ENCODE measurements at places on chromosomes 1 and 21.

GRCh38 chr1:155969377-155969791 lies 9.0 kb downstream of the ARHGEF2 start:
- no peak for DNase-seq

DNA sequence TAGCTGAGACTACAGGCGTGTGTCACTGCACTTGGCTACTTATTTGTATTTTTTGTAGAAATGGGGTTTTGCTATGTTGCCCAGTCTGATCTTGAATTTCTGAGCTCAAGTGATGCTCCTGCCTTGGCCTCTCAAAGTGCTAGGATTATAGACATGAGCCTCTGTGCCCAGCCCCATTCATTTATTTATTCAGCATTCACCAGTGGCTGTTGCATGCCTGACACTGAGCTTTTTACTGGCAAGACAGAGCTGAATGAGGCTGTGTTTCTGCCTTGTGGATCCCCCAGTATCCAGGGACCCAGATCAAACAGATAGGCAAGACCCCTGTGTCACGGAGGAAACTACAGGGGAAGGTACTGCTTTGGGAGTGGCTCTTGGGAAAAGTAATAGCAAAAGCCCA lies 109.4 kb downstream of the DISC1 start:
- no peak for DNase-seq

GRCh38 chr1:225631021-225631663 lies 21.8 kb downstream of the ENAH start:
- no peak for DNase-seq

DNA sequence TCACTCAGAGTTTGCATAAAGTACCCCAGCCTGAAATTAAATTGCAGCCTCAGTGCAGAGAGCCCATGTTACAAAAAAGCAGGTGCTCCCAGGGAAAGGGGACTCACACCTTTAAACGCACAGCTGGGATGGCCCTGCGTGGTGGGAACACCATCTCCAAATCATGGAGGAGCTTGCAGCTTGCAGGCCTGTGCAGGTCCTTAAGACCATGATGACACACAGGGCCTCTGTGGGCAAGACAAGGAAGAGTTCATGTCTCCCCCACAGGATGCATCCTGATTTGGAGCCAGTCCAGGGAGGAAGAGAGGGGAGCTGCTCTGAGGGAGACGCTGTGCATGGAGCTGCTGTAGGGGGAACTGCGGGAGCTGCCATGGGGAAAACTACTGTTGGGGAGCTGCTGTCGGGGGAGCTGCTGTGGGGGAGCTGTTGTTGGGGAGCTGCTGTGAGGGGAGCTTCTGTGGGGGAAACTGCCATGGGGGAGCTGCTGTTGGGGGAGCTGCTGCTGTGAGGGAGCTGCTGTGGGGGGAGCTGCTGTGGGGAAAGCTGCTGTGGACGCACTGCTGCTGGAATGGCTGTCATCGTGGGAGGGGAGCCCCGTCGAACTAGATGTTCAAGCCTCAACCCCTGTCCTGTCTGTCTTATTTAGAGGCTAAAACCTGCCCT lies 113.9 kb downstream of the MATN1 start:
- no peak for DNase-seq

GRCh38 chr21:26057477-26058170 lies 112.9 kb downstream of the APP start:
- no peak for DNase-seq

- no peak for DNase-seq
Observed at GRCh38 chr1:99963041-99963795, 6.6 kb upstream of the SLC35A3 start.
